ENCODE measurements at places on chromosomes 7 and 10.

GRCh38 chr10:79127151-79127961 lies 58.6 kb downstream of the ZMIZ1 start:
- DNase-seq: peak; percentile 85

GRCh38 chr10:35857860-35858259 lies 215.8 kb upstream of the FZD8 start:
- DNase-seq: no peak

DNA sequence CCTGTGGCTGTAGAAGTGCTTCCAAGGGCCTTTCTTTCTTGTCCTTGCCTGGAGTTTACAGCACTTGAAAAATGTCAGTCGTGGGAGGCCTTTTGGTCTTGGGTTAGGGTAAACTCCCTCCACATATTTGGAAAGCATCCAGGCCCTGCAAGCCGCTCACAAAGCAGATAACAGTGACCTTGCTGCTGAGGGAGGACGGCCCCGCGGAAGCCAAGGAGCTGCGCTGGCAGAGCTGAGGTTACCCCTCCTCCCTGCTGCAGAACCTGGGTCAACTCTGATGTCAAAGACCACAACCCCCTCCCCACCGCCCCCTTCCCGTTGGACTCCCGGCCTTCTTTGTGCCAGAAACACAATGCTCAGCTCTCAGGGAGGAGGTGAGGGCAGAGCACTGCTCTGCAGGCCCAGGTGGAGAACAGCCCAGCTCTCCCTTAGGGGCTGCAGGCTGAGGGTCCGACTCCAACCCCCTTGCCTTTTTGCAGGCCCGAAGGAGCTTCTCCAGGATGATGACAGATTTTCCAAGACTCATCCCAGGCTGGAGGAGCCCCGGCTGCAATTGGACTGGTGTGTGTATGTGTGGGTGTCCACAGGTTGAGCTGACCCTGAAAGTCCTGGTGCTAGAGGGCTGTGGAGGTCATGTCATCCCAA lies 957.6 kb upstream of the ZNF722 start:
- no peak for DNase-seq

- no peak for DNase-seq
These were observed 110.8 kb upstream of the FGFR2 start for GRCh38 chr10:121708728-121709674.

DNA sequence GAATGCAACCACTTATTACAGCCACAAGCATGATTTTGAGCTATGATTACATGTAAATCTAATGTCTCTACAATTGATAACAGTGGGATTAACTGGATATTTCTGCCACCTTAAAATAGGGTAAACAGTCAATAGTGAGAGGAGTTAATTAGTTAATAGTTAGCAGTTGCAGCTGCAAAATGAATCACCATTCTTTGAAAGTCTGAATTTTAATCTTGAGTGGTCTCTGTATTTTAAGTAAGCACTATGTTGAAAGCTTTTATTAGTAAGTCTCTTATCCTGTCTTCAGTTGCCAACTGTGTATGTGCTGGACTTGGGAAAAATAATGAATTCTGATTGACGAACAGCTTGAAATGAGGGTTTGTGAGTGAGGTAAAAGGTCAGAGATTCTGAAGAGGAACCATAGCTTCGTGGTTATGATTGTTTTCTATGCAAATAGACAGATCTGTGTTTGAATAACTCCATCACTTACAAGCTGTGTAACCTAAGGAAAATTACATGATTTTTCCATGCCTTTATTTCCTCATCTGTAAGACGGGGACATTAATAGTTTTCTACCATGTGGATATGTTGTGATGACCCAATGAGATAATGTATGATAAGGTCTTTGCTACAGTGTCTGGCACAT lies 75.2 kb downstream of the RNLS start:
- DNase-seq: no peak

GRCh38 chr10:108775911-108776475 lies 1147.3 kb downstream of the XPNPEP1 start:
- no peak for DNase-seq

- DNase-seq: no peak
These were observed 13.4 kb downstream of the HIP1 start for GRCh38 chr7:75725306-75725705.

DNA sequence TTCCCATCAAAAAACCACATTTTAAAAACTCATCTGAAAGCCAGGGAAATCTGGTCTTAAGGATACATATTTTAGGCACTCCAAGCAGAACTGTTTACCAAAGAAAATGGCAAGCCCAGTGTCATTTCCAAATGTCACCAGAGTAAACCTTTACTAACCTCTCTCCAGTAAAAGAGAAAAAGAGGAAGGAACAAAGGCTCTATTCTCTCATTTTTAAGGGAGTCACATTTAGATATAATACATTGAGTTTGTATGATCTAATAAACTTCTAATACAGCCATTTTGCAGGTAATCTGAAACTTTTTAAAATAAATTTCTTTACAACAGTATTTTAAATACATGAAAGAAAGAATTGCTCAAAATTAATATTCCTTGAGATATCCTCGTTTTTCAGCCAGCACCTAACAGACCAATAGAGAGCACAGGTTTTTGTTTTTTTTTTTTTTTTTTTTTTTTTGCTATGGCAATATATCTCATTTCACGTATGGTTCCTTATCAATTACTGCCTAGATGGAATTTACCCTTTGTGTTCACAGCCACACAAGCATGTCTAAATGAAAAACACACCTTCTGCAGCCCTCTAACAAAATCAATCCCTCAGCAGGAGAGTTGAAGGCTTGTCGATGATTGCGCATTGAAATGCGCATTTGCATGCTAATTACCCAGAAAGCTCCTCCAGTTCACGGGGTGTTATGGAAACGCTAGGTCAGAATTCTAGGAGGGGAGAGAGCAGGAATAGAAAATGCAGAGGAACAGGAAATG lies 39.8 kb upstream of the MSRB2 start:
- DNase-seq: no peak

DNA sequence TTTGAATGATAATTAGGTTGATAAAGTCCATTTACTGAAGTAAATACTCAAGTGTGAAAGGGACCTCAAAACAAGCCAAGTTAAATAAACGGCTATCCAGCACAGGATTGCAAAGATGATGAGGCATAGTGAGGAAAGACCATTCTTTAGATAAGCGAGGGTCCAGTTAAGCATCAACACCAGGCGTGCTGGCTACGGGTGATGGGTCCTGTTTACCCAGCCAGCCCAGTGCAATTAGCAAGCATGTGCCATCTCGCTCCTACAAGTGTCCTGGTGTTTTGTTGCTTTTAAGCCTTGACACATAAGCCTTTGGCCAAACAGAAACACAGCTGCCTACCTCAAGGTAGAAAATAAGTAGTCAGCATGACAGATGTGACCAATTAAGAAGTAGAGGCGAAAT lies 7.1 kb downstream of the NEBL start:
- DNase-seq: no peak

- no peak for DNase-seq
These were observed 257.9 kb downstream of the PTEN start for GRCh38 chr10:88121361-88121760.

DNA sequence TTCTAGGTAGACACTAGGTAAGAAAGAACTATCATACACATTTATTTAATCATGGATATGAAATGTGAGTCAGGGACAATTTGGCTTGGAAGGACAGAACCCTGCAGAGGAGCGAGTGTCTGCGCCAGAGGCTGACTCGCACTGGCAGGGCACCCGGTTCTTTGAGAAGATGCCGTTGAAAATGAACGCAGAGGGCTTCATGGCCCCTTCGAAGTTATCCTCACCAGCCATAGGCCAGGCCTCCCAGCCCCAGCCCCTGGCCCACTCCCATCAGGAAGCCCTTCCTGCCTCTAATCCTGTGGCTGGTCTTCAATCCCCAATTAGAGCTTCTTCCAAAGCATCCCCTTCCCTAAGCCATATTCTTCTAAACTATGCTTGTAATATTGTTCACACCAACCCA lies 239.8 kb downstream of the TCERG1L start:
- DNase-seq: no peak

DNA sequence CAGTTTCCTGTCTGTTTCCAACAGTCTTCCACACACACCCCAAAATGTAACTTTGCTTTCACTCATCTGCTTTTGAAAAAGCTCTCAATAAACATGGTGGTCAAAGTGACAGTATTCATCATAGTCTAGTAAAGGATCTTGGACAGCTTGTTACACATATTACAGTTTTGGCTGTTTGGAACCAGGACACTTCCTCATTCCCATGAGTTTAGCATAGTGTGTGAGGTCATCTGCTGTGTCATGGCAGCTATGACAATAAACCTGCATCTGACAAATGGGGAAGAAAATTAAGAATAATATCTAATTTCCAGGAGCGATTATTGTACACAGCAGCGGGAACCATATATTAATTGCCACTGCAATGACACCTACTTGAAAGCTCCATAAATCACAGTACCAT lies 184.3 kb upstream of the SLC26A5 start:
- peak; percentile 63 for DNase-seq

- DNase-seq: no peak
These were observed 13.4 kb downstream of the EGFR start for GRCh38 chr7:55032069-55032699.

DNA sequence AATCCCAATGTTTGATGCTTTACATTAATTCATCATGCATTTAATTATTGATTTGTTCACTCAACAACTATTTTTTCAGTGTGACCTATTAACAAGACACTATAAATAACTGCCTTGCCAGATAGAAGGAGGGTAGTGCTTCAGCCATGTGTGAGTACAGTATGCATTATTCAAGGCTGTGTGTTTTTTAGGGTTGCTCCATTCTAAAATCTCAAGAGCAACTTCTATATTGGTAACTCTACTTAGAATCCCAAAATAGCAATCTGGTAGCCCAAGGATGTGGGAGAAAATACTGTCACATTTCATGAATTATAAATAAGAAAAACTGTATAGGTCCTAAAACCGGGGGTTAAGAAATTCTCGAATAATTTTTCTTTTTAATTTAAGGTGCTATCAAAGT lies 69.9 kb downstream of the ENO4 start:
- no peak for DNase-seq

GRCh38 chr7:16563281-16564022 lies 36.8 kb downstream of the LRRC72 start:
- peak; percentile 35 for DNase-seq

GRCh38 chr7:30254248-30254647 lies 30.1 kb upstream of the ZNRF2 start:
- DNase-seq: no peak

GRCh38 chr7:55545496-55545895 lies 26.8 kb downstream of the VOPP1 start:
- DNase-seq: peak; percentile 68

- peak; percentile 36 for DNase-seq
These were observed 4.0 kb upstream of the SLC29A4 start for GRCh38 chr7:5278766-5279165.

DNA sequence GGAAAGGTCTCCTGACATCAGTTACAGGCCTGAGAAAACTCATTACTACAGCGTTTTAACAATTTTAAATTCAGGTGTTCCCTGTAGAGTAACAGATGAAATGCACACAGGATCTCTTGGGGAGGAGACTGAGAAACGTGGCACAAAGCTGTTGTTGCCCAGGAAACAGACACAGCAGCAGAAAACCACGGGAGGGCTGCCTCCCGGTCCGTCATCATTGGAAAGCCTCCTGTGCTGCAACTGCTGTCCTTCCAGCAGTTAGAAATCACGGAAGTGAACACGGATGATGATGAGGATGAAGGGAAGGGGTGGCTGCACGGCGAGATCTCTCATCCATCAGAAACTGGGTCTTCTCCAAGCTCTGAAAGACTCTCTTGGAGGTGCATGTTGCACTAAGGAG lies 94.6 kb upstream of the RNF32 start:
- DNase-seq: no peak

DNA sequence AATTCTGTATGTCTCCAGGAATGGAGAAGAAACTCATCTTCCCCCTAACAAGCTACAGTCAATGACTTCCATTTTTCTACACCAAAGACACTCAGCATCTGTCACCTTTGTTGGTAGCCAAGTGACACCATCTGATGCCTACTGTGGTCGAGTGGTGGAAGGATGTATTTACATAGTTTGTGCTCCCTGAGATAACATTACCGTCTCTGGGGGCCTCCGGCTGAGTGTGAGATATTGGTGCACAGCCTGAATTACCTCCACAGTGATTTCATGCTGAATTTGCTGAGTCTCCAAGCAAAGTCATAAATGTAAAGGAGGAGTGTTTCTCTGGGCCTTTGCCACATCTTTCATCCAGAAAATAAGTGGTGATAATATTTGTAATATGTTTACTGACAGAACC lies 114.0 kb downstream of the GRID1 start:
- no peak for DNase-seq

- no peak for DNase-seq
These were observed 124.0 kb downstream of the TRRAP start for GRCh38 chr7:99002148-99002826.

DNA sequence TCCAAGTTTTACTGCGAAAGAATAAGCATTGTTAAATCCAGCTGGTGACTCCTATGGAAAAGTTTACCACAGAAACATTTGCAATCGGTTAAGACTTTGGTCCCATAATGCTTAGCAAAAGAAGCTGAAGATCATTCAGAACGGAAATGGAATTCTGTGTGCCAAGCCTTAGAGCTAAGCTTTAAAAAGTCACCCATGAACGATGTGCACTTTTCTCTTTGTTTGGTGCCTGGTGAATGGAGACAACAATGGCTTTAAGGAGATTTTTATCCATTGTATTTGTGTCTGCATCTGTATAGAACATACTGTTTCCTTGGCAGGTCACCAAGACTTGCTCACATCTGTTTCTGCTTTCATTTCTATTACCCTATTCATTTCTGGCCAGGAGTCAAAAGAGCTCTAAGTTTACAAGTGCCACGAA lies 26.3 kb upstream of the COL1A2 start:
- DNase-seq: peak; percentile 89

GRCh38 chr7:100071018-100071723 lies 10.4 kb downstream of the ZNF3 start:
- DNase-seq: no peak

DNA sequence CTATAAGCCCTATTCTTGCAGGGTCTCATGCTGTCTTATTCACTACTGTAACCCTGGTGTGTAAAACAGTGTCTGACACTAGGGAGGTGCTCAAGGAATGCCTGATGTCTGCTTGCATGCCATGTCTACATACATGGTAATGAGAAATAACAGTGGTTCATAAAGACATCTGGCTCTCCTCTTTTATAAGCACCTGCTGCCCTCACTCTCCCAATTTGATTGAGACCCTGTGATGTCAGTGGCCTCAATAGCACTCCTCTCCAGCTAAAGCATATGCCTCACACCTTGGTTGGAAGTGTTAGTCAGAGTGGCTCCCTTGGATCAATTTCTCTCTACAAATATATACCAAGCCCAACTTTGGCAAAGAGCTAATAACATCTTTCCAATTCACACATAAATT lies 30.6 kb downstream of the ANK3 start:
- no peak for DNase-seq

DNA sequence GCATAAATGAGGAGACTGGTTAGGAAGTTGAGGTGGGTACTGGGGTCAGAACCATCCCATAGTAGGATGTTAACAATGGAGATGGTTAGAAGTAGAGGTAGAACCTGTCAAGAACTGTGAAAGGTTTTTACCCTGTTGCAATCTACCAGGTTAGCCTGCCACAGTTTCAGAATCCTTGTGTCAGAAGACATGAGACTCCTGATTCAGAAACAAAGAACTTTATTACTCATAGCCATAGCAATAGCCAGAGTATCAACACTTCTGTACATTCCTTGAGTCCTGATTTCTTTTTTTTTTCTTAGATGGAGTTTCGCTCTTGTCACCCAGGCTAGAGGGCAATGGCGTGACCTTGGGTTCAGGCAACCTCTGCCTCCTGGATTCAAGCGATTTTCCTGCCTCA lies 200.9 kb downstream of the GRM3 start:
- DNase-seq: no peak

GRCh38 chr7:127532736-127533135 lies 52.7 kb downstream of the GCC1 start:
- DNase-seq: peak; percentile 41

All from fibroblast of skin of back (primary cell).